ENCODE measurements at places on chromosomes 6 and 20.

DNA sequence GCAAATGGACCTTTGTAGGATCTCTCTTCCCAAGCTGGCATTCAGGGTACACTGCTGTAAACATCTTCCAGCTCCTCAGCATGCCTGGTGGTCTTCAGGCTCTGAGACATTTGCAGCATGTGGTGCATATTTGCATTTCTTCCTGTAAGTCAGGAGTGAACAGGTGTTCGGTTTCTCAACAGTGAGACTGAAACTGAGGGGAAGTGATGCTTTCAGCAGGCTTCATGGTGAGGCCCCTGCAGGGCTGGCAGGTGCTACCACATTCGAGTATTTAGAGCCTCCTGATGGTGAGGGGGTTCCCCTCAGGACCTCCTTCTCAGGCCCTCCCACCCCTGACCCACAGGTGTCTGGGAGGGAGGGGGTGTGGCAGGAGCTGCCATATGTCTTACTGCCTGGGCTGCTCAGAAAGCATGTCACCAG lies 15.1 kb downstream of the MYBL2 start:
- no peak for DNase-seq

DNA sequence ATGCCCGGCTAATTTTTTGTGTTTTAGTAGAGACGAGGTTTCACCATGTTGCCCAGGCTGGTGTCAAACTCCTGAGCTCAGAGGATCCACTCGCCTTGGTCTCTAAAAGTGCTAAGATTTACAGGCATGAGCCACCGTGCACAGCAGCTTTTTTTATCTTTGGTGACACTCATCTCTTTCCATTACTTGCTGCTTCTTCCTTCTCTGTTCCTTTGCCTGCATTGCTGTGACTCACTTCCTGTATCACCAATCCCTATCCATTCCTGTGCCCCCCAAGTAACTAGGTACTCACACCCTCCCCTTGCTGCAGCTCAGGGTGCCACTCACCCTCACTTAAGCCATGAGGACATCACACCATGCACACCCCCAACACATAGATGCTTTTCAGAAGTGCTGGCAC lies 24.6 kb downstream of the KHDC1L start:
- no peak for DNase-seq

GRCh38 chr20:64023361-64024140 lies 12.4 kb upstream of the C20orf204 start:
- no peak for DNase-seq

- no peak for DNase-seq
Measured at GRCh38 chr20:44959638-44960102, 527 bp downstream of the TOMM34 start.

GRCh38 chr6:105744815-105745214 lies 341.3 kb upstream of the PRDM1 start:
- no peak for DNase-seq

- DNase-seq, result no peak
Measured at GRCh38 chr20:45105317-45105716, 4.4 kb upstream of the KCNS1 start.

- no peak for DNase-seq
Measured at GRCh38 chr6:143015300-143015706, 45.4 kb upstream of the AIG1 start.

DNA sequence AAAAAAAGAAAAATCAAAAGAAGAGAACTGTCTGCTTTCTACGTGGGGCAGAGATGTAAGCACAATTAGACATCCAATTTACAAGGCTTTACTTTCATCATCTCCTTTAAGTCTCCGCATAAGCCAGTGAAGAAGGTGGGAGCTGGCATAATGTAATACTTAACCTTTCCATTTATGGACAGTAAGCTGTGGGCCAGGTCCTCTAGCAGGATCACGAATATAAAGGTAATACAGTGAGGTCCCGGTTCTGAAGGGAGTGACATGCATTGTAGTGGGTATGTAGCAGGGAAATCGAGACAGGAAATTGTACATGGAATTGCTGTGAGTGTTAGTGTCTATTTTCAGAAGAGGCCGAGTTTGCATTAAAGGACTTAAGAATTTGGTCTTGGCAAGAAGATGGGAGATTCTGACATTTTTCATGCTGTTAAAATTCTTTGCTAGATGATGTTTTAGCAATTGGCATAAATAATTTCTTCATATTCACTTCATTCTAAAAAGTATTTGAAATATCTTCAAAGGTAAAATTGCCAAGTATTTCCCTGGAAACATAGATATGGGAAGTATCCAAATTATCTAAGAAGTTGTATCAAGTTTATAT lies 20.4 kb upstream of the POPDC3 start:
- DNase-seq, result no peak

GRCh38 chr6:42571611-42572342 lies 7.9 kb downstream of the UBR2 start:
- DNase-seq, result no peak

DNA sequence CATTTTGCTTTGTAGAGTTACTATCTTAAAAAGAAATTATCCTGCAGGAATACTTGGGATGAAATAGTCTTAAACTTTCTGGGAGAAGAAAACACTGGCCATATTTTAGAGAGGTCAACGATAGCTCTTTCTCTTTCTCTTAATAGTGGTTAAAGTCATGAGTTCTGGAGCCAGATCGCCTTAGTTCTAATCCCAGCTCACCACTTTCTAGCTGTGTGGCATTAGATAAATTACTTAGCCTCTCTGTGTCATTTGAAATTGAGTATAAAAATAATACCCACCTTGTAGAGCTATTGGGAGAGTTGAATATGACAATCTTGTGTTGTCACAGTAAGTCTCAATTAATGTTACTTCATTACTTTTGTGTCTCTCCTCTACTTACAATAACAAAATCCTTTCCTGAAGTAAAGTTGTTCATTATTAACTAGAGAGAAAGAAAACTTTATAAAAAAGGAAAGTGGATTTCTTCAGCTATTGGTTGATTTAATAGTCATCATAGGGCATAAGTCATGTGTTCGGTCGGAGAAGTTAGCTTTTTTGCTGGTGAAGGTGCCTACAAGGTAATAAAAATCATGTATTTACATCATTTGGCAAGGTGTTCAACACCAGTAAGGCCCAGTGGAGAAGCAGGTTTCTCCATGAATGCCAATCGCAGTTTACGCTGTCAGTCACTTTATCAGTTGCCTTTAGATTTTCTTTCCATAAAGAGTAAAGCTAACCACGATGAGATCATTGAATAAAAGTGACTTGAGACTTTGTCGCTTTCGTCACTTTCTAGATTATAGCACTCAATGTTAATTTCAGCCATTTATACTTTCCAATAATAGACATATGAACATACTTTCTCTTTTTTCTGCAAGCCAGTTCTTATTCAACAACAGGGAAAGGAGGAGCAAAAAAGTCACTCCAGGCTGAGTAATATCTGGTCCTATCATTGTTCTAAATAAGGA lies 2.0 kb downstream of the NEDD9 start:
- no peak for DNase-seq

DNA sequence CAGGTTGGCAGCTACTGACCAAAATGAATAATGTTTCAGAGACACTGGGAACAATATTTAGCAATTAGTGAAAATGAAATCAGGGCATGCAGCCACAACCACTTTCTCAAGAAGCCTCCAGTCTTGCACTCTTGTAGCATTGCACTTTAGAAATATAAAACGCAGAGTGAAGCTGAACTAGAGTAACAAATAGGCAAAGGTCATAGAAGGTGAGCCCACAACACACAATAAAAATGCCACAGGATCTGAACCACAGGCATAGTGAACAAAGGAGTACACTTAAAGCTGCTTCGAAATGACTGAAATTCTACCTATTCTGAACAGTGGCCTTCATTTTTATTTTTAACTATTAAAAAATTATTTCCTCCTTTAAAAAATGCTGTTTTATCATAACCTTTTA lies 25.0 kb downstream of the DDO start:
- DNase-seq, result no peak

DNA sequence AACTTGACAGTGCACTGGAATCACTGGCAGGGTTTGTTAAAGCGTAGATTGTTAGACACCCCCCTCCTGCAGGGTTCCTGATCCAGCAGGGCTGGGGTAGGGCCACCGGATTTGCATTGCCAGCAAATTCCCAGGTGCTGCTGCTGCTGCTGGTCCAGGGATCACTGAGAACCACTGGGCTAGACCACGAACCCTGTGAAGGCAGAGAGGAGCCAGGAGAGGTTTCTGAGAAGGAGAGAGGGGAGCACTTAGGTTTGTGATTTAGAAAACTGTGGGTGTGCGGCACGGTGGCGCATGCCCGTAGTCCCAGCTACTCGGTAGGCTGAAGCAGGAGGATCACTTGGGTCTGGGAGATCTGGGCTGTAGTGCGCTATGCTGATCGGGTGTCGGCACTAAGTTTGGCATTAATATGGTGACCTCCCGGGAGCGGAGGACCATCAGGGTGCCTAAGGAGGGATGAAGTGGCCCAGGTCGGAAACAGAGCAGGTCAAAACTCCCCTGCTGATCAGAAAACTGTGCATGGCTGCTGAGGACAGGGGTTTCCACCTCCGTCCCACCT lies 53.6 kb upstream of the FAM83D start:
- DNase-seq, result no peak

DNA sequence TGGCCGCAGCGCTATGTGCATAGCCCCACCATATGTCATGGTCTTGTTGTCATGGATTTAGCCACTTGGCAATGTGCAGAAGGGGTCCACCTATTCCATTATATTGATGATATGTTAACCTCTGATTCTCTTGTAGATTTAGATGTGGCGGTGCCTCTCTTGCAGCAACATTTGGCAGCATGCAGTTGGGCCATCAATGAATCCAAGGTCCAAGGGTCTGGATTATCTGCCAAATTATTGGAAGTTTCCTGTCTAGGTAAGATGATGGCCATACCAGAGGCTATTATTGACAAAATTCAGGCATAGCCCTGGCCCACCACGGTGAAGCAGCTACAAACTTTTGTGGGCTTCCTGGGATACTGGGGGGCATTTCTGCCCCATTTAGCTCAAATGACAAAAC lies 31.4 kb downstream of the HDDC2 start:
- DNase-seq, result no peak

DNA sequence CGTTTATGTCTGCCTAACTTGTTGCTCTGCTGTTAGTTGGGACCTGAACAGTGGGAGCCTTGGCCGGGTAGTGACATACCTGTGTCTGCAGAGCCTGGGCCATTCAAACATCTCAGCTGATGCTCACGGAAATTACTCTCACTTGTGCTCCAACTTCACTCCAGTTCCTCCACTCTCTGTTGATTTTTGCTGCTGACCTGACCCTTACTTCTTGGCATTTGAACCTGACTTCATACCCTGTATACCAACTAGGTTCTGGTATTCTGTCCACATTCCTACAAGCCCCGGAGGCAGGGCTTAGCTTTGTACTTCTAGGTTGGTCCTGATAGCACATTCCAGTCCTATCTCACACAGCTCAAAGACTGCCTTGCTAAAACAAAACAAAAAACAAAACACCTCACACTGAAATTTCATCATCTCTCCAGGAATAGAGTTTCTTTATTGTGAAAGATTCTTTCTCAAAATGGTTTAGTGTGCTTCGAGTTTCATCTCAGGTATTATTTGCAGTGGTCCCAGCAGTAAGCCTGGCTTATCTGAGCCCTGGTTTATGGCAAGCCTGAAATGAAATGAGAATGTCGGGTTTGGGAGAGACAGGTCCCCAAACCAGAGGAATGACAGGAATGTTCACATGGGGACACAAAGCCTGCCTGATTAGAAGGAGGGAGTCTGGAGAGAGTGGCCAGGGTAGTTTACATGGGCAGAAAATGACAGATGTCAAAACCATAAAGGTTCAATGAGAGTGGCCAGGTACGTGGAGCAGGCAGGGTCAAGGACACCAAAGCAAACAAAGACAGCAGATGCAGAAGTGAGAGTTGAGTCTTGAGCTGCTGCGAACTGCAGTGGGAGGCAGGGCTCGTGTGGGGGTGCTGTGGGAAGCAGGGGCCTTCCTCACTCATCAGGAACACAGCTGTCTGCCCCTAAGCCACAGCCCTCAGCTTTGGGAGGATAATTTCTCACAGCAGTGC lies 174.2 kb upstream of the HDAC2 start:
- no peak for DNase-seq
